ENCODE measurements at places on chromosomes 12 and 14. TPM values are rescaled to one million over a fixed set of nuclear protein-coding genes. Genes with fewer than 3 reads are reported as not detected.

DNA sequence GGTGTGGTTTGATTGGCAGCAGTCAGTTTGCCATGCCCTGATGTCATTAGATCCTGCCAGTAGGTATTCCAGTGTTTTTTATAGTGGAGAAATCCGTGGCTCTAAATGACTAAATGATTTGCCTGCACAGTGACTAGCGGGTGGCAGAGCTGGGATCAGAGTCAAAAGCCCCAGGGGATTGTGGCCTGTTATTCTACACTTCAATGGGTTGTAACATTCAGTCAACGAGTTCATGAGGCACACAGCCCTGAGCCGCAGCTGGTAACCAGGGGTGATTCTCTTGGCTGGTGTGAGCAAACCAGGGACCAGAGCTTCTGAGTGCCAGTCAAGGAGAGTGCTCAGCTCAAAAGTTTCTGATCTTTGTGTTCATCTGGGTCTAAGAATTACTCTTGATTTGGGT lies 1.8 kb downstream of the MYH6 start:
- no peak for DNase-seq

DNA sequence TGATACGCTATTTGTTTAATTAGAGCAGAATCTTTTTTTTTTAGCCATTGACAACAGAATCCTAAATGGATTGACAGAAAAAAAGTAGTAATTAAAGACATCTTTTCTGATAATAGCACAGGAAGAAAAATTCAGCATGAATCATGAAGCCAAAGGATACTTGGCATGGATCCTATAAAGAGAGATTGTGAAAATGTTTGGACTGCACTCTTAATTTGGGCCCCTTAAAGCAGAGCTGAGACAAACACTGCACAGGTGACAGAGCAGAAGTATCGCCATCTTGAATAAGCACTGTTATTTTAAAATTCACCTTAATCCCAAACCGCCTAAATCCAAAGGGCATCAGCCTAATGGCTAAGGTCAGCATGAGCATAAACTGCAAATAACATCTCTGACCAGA lies 48.8 kb upstream of the SEL1L start:
- no peak for DNase-seq

- DNase-seq, result no peak
Observed at GRCh38 chr14:104339829-104340228, 201.4 kb downstream of the KIF26A start.

DNA sequence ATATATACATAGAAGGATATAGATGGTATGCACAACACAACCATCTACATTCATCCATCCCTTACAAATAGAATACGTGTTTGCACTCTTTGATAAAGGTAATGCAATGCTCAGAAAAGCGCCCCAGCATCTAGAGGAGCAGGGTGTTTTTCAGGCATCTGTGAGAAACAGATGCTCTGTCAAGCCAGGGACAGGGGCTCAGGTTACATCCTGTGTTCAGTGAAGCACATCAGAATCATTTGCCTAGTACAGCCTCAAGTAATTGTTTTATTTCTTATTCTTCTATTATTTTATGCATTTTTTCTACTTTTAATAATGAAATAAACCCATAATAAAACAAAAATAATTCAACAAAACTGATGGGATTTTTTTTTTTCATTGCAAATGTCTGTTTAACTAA lies 50.5 kb upstream of the HIF1A start:
- DNase-seq, result no peak

Gene GPRC5A
- 0.10 TPM for total RNA-seq

Gene MPHOSPH9
- 88.8 TPM for total RNA-seq

Gene OR4E2
- total RNA-seq, result not detected
